ENCODE measurements at places on chromosomes 5 and 9. TPM values are rescaled to one million over a fixed set of nuclear protein-coding genes. Genes with fewer than 3 reads are reported as not detected.
A peak's percentile ranks its signal among the peaks of the same experiment; 100 is the strongest.

DNA sequence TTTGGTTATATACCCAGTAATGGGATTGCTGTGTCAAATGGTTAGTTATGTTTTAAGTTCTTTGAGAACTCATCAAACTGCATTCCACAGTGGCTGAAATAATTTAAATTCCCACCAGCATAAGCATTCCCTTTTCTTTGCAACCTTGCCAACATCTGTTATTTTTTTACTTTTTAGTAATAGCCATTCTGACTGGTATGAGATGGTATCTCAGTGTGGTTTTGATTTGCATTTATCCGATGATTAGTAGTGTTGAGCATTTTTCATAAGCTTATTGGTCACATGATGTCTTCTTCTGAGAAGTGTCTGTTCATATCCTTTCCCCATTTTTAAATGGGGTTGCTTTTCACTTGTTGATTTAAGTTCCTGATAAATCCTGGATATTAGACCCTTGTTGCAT lies 435.7 kb upstream of the RIOK2 start:
- DNase-seq: no peak

IL7R gene
- total RNA-seq: 56.9 TPM

- peak; percentile 28 for DNase-seq
Measured at GRCh38 chr9:3951161-3951665, 348.7 kb downstream of the GLIS3 start.

DNA sequence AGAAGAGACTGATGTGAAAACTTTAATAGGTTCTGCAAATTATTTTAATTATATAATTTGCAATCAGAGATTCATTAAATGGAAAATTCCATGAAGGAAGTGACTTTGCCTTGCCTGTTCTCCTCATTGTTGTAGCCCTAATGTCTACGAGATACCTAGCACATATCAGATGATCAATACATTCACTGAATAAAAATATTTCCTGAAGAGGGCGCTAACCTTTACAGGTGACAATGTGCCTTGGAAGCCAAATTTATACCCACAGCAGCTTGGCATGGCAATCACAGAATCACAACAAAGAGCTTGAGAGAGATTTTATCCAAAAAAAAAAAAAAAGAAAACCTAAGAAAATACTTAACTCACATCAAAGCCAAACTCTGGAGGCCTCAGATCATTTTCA lies 17.4 kb downstream of the HAUS6 start:
- no peak for DNase-seq

GRCh38 chr5:178383301-178383918 lies 150.8 kb upstream of the PHYKPL start:
- DNase-seq: no peak

SCGB3A2 gene
- not detected for total RNA-seq

PCDHGA4 gene
- 5.4 TPM for total RNA-seq

GRCh38 chr9:104907278-104907951 lies 20.5 kb downstream of the ABCA1 start:
- DNase-seq: peak; percentile 88

- no peak for DNase-seq
Measured at GRCh38 chr5:39185761-39186160, 33.6 kb downstream of the FYB1 start.

SHISAL2B gene
- total RNA-seq: not detected

DNA sequence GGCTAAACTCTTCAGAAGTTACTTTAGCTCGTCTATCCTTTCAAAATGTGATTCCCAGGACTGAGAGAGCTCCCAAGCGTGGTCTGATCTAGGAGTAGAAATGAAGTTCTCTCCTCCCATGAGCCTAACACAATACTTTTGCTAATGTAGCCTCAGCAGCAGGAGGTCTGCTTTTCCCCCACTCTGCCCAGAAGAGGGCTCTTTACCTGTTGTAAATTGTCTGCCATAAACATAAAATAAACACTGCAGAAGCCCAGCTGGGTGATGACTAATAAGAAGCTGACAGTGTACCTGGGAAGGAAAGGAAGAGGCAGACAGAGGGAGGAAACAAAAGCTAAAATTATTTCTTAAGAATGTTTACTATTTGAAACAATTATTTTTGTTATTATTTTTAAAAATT lies 15.4 kb downstream of the SLC36A3 start:
- no peak for DNase-seq

DNA sequence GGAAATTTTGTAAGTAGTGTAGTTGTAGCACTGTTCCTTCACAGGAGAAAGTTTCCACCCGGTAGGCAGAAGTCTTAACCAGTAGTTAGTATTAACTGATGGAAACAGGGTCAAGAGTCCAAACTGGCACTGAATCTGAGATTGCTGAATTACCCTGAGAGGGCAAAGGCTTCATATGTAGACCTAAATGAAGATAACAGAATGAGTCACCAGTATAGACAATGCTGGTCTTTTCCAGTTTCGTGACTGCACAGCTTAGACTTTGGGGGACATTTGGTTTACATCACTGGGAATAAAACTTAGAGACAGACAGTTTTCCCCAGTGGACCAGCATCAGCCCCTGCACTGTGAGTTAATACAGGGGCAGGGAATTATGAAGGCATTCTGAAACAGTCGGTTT lies 60.5 kb downstream of the PCSK5 start:
- DNase-seq: no peak

KIF4B gene
- total RNA-seq: under 0.01 TPM

DNA sequence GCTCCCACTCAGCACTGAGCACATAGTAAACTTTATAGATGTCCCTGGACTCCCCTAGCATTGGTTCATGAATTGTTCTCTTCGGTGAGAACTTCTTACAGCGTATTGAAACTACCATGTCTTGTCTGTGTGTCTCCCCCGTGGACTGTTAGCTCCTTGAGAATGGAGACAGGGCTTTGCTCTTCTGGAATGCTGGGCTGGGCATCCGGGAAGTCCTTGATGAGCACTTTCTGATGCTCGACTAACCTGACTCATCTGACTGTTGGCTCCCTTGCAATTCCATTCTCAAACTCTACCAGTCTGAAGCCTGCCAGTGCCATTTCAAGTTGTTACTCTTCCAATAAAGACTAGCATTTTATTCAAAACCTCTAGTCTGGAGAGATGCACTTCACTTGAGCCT lies 15.0 kb upstream of the PFDN1 start:
- DNase-seq: peak; percentile 75

GRCh38 chr5:160199410-160199911 lies 29.8 kb upstream of the FABP6 start:
- DNase-seq: peak; percentile 23

DNA sequence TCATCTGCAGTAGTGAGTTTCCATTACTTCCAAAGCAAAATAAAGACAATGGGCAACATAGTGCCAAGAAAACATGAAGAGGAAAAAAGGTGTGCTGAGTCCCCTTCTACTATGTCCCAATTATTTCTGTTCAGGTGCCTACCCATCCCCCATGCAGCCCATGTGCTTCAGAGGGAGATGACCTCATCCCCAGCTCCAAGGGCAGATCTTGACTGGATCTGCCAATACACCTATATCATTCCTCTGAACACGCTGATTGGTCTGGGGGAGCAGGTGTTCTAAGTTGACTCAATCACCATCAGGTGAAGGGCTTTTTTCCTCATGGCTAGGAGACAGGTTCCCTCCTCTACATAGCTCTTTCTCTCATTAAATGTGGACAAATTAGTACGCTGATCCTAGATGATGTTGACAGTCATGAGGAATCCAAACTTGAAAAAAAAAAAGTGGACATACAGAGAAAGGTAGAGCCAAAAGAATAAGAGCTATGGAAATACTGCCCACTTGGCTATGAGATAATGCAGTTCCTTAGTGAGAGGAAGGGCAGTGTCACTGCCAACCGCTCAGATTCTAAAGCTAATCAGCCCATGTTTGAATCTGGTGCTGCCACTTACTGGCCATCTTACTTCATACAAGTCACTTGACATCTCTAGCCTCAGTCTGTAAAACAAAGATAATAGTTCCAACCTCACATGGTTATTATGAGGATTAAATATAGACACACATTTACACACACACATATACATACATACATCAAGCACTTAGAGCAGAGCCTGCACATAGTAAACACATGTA lies 23.1 kb downstream of the PRELID2 start:
- peak; percentile 48 for DNase-seq

GRCh38 chr5:36644727-36645126 lies 38.3 kb downstream of the SLC1A3 start:
- DNase-seq: no peak

DNA sequence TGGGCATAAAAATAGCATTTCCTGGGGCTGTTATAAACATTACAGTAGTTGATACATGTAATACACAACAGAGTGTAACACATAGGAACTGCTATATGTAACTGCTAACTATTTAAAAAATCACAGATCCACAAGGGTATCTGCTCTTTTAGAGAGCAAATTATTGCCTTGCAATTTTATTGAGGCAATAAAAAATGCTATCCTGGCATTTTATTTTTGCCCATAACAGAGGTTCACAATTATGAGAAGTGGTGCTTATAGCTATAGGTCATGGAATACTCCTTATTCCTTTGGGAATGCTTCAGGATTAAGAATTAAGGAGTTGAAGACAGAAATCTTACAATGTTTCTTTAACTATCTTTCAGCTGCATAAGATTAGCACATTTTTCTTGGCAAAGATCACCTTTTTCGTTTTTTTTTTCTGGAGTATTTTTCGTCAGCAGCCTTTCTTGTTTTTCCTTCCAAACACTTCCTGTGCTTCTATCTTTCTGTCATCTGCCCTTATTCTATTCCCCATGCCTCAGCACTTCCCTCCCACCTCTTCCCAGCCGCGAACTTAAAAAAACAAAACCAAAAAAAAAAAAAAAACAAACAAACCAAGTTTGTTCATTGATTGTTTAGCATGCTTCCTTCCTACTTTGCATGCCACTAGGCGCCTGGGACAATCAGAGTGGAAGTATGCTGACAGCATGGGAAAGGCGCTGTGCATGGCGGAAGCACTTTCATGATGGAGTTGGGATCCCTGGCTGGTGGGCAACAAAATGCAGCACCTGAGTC lies 264.2 kb downstream of the MAST4 start:
- DNase-seq: no peak

- no peak for DNase-seq
Measured at GRCh38 chr9:38761339-38761738, 41.4 kb upstream of the FAM240B start.

DNA sequence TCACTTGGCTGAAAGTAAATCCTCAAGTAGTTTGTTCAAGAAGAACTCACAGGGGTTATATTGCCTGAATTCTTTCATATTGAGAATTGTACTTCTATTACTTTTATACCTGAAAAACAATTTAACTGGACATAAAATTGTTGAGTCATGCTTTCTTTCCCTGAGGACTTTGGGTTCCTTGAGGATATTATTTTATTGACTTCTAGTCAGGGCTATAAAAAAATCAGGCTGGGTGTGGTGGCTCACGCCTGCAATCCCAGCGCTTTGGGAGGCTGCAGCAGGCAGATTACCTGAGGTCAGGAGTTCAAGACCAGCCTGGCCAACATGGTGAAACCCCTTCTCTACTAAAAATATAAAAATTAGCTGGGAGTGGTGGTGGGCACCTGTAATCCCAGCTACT lies 17.9 kb upstream of the CDC42SE2 start:
- DNase-seq: no peak

DPYSL3 gene
- total RNA-seq: 50.2 TPM

DNA sequence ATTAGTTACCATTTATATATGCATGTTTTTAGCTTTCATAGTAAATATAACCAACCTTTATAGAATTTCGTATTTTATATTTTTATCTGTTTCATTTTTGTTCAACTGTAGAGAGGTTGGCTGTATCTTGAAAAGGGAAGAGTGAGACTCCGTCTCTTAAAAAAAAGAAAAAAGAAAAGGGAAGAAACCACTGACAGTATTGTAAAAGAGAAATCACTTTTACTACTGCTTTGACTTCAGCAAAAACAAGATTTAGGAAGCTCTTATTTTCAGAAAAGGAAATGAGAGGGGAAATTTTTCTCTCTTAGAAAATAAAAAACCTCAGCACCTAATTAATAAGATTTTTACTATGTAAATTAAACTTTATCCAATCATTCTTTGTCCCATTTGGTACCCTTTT lies 14.4 kb downstream of the POLK start:
- DNase-seq: no peak

- no peak for DNase-seq
Measured at GRCh38 chr9:105858006-105858690, 163.8 kb downstream of the TMEM38B start.

- DNase-seq: no peak
Measured at GRCh38 chr5:91495699-91496098, 112.6 kb upstream of the ARRDC3 start.

- DNase-seq: no peak
Measured at GRCh38 chr5:67235399-67236110, 39.0 kb upstream of the CD180 start.

GRCh38 chr9:22342491-22343217 lies 104.0 kb upstream of the DMRTA1 start:
- DNase-seq: peak; percentile 20

DNA sequence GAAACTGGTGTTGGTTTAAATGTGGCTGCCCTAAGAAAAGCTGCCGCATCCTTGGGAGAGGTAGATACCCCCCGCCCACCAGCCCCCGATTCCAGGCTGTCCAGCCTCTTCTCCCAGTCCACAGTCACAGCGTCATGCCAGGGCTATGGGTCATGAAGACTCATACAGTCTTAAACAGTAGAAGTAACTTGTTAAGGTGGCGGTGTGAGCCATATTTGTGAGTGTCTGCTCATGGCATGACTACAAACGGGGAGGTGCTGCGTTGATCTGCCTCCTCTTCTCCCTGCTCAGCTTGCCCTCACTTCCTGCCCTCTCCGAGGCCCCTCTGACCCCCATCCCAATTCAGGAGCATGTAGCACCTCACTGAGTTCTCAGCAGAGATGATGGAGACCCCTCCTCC lies 20.8 kb downstream of the FGD3 start:
- no peak for DNase-seq
